ENCODE measurements at places on chromosomes 13 and 19. TPM values are rescaled to one million over a fixed set of nuclear protein-coding genes. Genes with fewer than 3 reads are reported as not detected.

GRCh38 chr19:31863122-31863521 is 482.3 kb upstream of the ZNF507 start:
- DNase-seq = no peak

The PDCD5 gene
- 122 TPM for polyA plus RNA-seq

- no peak for DNase-seq
These were observed 38.4 kb upstream of the NANOS3 start for GRCh38 chr19:13838435-13839129.

GRCh38 chr13:40143106-40143505 is 487.6 kb downstream of the COG6 start:
- no peak for DNase-seq

The RNF17 gene
- 0.34 TPM for polyA plus RNA-seq
